ENCODE measurements at places on chromosomes 4 and X. TPM values are rescaled to one million over a fixed set of nuclear protein-coding genes. Genes with fewer than 3 reads are reported as not detected.

FAM9B gene
- total RNA-seq: 0.44 TPM

RAB41 gene
- not detected for total RNA-seq

CT45A2 gene
- total RNA-seq: not detected

NPFFR2 gene
- total RNA-seq: not detected

USP27X gene
- 3.1 TPM for total RNA-seq

TLL1 gene
- 4.7 TPM for total RNA-seq

GUCY1A1 gene
- 63.1 TPM for total RNA-seq
